Activated T-helper 1 cell treated with Interleukin-2 at 50 U/mL for 16 hours (primary cell): ENCODE measurements at places on chromosomes 1 and 21.

- no peak for DNase-seq
Observed at GRCh38 chr1:222622765-222623164, 4.9 kb downstream of the MIA3 start.

GRCh38 chr1:54401799-54402198, 4.4 kb downstream of the SSBP3 start:
- DNase-seq, result no peak

GRCh38 chr21:43866260-43866629, 1.2 kb downstream of the AGPAT3 start:
- no peak for DNase-seq

DNA sequence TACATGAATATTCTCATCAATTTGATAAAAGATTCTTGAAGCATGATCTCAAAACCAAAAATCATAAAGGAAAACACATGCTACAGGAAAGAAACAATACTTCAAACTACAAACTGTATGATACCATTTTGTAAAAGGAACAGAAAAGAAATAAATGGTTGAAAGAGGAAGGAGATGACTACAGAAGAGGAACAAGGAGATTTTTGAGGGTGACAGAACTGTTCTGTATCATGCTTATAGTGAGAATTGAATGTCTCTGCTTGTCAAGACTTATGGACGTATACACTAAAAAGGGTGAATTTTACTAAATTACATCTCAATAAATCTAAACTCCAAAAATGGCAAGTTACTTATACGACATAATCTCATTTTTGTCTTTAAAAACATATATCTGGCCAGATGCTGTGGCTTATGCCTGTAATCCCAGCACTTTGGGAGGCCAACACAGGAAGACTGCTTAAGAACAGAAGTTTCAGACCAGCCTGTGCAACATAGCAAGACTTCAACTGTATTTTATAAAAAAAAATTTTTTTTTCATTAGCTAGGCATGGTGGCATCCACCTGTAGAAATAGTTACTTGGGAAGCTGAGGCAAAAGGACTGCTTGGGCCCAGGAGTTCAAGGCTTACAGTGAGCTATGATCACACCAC, 125.4 kb downstream of the EIF4G3 start:
- no peak for DNase-seq

DNA sequence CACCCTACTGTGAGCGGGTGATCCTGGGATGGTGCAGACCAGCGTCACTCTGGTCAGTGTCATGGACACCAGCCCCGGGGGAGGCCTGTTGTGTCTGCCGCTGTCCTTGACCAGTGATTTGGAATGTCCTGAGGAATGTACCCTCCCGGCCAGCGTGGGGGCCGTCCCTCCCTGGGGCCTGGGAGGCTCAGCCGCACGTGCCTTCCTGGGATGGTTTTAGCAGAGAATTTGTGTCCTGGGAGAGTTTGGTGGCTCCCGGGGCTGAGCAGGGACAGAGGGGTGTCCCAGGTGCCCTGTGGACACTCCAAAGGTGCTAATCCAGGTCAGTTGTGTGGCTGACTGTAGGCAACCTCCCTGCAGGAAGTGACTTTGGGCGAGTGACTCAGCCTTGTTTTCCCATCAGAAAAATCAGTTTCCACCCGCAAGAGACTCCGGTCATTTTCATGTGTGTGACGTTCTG, 6.2 kb downstream of the ARHGEF16 start:
- DNase-seq, result no peak

- DNase-seq, result no peak
Observed at GRCh38 chr1:248613742-248614141, 16.2 kb upstream of the OR2T10 start.

DNA sequence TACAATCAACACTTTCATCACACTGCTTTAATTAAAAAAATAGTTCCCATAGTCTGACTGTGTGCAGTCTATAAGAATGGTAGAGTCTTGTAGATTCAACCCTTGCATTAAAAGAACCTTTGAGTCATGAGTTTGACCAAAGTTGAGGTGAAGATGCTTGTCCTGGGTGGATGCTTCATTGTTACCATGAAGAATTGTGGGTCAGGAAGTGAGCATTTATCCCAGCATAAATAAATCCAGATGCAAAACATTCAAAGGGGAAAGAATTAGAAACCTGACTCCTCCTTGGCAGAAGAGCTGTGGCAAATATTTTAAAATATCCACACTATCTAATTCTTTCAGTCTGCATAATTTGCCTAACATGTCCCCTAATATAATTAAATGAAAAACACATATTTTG, 72.9 kb upstream of the SPAG17 start:
- DNase-seq, result no peak

GRCh38 chr1:175629318-175629694, 114.1 kb downstream of the TNR start:
- no peak for DNase-seq

DNA sequence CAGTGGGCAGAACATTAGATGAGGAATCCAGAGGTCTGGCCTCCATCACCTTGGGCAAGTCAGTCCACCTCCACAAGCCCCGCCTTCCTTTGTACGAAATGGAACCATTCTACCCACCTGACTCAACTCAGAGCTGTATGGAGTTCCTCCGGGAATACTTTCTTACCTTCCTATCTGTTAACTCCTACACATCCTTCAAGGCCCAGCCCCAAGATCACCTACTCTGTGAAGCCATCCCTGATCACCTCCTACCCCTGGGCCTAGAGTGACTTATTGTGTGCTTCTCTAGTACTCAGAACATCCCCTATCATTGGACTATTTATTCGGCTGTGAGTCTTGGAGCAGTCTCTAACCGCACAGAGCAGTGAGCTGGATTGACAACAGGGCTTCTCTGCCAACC, 66.7 kb downstream of the GLIS1 start:
- no peak for DNase-seq

GRCh38 chr1:6507037-6507428, 15.6 kb upstream of the PLEKHG5 start:
- DNase-seq, result no peak

- DNase-seq, result no peak
Observed at GRCh38 chr1:234542211-234542850, 63.4 kb upstream of the TARBP1 start.

DNA sequence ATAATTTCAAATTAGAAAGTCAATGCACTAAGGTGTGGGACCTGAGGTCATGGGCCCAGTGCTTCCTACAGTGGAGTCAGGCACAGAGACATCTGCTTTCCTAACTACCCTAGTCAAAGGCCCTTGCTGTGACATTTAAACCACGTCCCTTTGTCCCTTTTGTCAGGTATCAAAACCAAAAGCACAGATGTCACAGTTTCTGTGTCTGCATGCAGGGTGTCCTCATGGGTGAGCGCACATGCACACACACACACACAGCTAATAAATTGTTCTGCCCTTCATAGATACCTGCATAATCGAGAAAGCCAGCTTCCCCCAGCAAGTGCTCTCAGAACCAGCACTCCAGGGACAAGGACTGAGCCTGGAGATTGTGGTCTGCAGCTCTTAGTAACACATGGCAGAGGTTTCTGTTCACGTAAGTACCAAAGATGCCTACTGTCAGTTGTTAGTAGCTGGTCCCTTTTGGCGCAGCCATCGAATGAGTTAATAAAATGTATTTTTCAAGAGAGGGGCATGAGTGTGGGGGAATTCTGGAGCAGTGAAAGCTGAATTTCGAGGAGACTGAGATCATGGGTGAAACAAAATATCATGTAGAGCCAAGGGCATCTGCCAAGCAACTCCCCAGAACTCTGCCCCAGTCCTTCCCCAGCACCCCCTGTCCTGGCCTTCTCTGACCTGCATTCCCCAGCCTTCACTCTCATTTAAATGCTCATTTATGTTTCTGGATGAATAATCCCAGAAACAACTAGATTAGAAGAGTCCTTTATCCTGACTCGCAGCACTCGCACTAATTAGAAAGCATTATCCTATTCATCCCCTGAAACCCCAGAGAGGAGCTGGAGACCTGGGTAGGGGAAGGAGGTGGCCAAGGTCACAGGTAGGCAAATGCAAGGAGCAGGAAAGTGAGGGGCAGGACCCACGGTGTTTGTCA, 25.5 kb downstream of the TNR start:
- no peak for DNase-seq

DNA sequence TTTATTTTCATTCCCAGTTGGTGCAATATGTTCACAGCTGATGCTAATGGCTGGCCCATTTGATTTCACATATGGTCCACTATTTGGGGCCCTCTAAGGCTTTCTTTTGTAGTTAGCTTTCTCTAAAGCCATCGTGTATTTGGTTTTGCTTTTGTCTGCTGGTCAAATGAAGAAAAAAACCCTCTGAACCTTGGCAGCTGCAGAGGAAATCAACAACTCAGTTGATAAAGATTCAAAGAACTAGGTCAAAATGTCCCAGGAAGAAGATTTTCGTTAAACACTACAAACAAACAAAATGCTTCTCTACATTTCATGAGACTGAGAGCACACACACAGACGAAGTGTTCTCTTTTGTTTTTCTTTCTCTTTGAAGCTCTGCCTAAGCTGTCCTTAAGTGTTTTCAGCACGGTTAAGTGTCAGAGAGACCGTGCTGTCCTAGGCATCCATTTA, 655.0 kb downstream of the RWDD3 start:
- DNase-seq, result no peak
